Activated T-helper 1 cell treated with anti-CD3 and anti-CD28 coated beads, Interleukin-2, amount 50 U/mL, for 16 hours (primary cell): ENCODE measurements at places on chromosomes 4 and X.

GRCh38 chr4:6529021-6529420 is 46.0 kb upstream of the MAN2B2 start:
- DNase-seq: no peak

- DNase-seq: no peak
Measured at GRCh38 chr4:152016303-152016620, 255.5 kb upstream of the GATB start.

DNA sequence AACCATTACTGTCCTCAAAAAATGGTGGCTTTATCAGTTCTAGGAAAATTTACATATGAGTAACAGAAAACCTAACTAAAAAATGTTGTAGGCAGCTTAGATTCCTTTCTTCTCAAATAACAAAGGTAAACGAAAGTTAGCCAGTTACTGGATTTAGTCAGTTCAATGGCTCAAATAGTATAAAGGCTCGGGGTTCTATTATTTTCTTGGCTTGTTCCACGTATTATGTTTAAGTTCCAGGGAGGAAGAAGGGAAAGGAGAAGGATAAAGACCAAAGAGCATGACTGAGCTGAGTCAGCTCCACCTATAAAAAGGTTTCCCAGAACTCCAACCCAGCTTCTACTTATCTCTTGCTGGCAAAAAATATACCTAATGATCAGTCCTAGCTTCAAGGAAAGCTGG is 41.0 kb upstream of the MAB21L2 start:
- DNase-seq: no peak

GRCh38 chrX:1492421-1493012 is 39.8 kb upstream of the ASMTL start:
- no peak for DNase-seq

DNA sequence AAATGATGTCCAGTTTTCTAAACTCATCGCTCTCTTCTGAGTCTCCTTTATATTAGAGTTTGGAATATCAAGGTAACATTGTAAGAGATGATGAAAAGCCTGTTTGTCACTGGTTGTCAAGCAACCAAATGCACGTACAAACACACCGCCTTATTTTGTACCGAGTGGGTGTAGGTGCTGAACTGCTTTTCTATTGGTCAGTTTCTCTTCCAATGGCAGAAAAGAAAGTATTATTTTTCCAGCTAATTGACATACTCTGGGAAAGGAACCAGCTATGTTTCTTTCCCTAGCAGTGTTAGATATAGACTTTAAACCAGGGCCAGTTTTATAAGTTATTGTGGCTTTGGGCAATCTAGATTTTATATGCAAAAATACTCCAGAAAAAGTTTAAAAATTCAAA is 6.6 kb upstream of the PPM1K start:
- DNase-seq: no peak

GRCh38 chrX:120408168-120408567 is 46.3 kb downstream of the ATP1B4 start:
- DNase-seq: no peak

- DNase-seq: no peak
Measured at GRCh38 chrX:155767051-155767875, 113.9 kb upstream of the VAMP7 start.

- DNase-seq: no peak
Measured at GRCh38 chr4:162341533-162341932, 177.7 kb upstream of the FSTL5 start.

DNA sequence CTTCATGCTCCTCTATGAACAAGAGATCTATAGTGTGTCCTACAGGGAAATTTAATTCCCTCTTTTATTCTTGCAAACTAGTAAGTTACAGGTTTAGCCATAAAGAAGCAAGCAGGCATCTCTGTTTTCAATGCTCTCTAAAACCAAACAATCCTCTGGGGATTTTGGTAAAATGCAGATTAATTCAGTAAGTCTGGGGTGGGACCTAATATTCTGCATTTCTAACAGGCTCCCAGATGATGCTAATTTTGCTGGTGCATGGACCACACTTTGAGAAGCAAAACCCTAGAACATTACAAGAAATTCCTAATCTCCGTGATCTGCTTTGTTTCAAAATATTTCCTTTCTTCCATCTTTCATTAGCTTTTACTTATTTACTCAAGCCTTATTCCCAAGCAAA is 344.9 kb downstream of the PACRGL start:
- DNase-seq: no peak

DNA sequence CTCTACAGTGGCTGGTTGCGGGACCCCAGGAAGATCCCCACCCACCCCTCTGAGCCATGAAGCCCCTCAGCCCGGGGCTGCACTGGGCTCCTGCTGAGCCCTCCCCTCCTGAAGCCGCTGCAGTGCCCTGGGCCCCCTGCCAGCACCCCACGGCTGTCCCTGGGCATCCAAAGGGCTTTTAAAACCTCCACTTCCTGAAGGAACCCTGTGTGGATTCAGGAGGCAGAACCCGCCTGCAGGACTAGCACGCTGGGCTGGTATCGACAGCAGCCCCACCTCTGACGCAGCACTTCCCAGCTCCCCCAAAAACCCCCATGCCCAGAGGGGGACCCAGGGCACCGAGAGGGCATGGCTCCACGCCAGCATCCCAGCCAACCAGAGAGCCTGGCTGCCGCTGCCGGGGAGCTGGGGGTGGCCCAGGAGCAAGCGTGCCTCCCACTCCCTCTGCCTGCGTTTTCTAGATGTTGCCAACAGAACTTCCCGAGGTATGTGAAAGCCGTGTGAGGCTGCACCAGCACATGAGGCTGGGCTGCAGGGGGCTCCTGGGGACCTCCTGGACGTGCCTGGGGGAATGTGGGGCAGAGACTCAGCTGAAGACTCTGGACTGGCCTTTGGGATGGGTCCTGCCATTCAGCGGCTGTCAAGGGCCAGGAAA is 6.3 kb downstream of the MXD4 start:
- DNase-seq: no peak

DNA sequence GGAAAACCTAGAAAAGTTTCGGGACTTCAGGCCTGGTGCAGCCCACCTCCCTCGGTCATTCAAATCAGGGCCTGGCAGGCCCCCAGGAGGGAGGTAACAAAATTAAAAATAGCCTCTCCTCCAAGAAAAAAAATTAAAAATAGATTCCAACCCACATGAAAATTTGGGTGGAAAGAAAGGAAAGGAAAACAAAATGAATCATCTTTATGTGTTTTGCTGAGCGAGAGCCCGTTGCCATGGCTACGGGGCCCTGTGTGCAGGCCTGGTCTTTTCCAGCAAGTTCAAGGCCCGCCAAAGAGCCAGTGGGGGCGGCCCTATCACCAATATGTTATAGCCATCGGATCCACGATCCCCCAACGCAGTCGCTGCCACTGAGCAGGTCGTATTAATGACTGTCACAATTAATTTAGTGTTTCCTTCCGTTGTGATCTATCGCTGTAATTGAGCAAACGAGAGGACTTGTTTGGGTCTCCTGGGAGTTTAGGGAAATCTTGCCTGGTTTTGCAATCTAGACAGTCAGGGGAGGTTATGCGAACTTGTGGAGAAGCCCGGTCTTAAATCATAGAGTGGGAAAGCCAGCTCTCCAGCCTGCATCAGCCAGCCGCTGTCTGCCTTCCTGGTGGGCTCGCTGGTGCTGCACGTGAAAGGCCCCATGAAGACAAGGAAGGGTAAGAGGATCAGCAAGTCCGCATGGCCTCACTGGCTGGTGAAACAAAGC is 452.4 kb downstream of the BCOR start:
- DNase-seq: no peak

- no peak for DNase-seq
Measured at GRCh38 chr4:157706155-157706554, 466.7 kb downstream of the GASK1B start.

- DNase-seq: no peak
Measured at GRCh38 chrX:129659141-129659540, 4.4 kb upstream of the APLN start.

DNA sequence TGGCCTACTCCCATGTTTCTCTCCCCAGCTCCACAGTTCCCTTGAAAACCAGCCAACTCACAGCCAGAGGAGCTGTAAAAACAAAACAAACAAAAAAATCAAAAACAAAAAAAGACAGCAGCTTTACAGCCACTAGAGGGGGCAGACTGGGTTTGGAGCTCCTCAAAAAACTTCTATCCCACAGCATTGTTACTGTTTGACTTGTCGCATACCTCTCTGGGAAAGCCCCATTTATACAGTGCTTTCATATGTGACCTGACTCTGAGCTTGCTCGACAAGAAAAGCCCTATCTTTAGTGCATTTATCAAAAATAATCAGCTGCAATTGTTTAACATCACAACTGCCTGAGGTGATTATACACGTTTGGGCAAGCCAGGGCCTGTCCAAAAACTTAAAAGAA is 21.6 kb downstream of the TSPAN6 start:
- DNase-seq: no peak

GRCh38 chr4:13892739-13893105 is 265.2 kb upstream of the BOD1L1 start:
- DNase-seq: no peak

DNA sequence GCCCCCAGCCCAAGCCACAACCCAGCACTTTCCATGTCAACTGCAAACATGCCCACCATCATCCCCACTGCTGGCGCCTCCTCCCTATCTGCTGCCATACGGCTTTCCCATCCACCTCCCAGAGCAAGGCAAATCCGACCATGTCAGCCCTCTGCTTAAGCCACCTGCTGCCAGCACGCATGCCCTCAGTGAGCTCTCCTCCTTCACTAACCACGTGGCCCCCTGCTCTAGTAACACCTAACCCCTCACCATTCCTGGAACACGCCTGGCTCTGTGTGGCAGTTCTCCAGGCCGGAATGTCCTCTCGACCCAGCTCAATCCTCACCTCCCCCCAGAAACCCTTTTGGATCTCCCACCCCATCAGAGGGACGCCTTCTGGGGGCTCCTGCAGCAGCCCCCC is 17.4 kb downstream of the BCAP31 start:
- DNase-seq: no peak
